ENCODE measurements at places on chromosomes 1 and 21. TPM values are rescaled to one million over a fixed set of nuclear protein-coding genes. Genes with fewer than 3 reads are reported as not detected.

Gene LAPTM5
- 80.1 TPM for total RNA-seq

Gene C2CD4D
- not detected for total RNA-seq

DNA sequence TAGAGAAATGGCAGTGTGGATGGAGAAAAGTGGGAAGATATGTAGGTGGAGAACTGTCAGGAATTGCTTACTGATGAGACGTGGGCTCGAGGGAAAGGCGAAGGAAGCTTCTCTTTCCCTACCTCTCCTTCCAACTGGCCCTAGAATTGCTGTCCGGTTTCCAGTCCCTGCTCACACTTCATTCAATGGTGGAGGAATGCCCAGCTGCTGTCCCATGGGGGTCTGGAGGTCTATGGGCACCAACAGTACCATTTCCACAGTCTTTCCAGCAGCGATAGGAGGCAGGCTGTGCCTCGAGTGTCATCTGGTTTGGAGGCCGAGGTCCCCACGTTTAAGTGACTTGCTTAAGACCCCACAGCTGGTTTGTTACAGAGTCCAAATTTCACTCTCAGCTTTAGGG, 31.5 kb upstream of the CD1D start:
- no peak for DNase-seq

Gene HFM1
- 2.1 TPM for total RNA-seq

DNA sequence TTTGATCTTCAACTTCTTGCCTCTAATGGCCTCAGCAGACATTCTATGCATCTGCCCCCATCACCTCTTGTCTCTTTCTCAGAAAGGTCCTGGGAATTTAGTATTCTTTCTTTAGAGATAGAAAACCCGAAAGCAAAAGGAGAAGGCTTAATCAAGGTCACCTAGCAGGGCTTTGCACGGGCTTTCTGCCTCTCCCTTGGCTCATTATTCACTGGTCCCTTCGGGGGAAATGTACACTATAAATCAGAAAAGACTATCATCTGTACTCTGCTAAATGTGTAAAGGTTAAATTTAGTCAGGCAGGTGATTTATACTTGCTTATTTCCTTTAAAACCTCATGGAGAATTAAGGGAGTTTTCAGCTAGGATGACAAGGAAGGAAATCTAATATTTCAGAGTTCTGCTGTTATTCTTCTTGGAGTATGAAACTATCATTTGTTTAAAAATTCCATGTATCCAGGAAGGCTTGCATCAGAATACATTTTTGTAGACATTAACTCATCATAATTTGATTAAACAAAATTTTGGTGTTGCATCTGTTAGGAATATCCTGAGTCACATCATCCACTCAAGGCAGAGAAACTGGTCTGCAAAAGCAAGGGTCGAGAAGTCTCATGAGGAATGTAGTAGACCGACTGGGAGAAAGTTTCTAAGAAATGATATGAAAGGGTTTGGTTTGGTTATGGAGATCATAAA, 124.6 kb downstream of the GABPA start:
- DNase-seq = no peak

- DNase-seq = no peak
Observed at GRCh38 chr1:157418659-157419058, 133.7 kb downstream of the FCRL5 start.

DNA sequence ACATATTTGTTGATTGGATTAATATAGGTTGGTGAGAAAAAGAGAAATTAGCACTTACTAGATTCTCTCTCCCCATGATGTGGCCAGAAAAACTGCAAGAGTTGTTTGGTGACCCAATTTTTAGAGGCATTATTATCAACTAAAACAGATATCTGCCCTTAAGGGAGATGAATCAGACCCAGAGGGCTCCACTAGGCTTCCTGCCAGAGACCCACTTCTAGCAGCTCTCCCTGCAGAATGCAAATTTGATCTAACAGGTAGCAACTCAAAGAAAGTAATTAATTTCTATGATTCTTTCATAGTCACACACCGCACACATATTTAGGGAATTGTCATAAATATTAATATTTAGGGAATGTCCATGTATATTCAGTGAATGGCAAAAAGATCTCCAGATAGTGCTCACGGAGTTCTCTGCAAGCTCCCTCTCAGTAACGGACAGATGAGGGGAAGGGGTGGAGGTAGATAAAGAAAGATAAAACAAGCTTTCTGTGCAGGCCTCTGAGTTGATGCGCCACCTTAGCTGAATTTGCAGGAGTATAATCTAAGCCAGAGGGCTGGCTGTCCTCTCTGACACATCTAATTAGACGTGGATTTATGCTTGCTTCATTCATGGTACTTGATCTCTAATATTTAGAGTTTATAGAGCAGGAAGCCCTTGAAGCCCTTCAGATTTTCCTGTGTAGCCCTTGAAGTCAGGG, 84.1 kb upstream of the CCDC190 start:
- DNase-seq = no peak

GRCh38 chr1:7298145-7298544, 473.0 kb upstream of the VAMP3 start:
- no peak for DNase-seq

- no peak for DNase-seq
Observed at GRCh38 chr21:35222021-35222420, 172.9 kb upstream of the RUNX1 start.

Gene RHOC
- total RNA-seq = 297 TPM

- no peak for DNase-seq
Observed at GRCh38 chr21:38181096-38181495, 75.7 kb upstream of the KCNJ15 start.

Gene MCOLN3
- 0.46 TPM for total RNA-seq

- DNase-seq = peak; percentile 17
Observed at GRCh38 chr1:223492044-223492443, 98.8 kb downstream of the CCDC185 start.

DNA sequence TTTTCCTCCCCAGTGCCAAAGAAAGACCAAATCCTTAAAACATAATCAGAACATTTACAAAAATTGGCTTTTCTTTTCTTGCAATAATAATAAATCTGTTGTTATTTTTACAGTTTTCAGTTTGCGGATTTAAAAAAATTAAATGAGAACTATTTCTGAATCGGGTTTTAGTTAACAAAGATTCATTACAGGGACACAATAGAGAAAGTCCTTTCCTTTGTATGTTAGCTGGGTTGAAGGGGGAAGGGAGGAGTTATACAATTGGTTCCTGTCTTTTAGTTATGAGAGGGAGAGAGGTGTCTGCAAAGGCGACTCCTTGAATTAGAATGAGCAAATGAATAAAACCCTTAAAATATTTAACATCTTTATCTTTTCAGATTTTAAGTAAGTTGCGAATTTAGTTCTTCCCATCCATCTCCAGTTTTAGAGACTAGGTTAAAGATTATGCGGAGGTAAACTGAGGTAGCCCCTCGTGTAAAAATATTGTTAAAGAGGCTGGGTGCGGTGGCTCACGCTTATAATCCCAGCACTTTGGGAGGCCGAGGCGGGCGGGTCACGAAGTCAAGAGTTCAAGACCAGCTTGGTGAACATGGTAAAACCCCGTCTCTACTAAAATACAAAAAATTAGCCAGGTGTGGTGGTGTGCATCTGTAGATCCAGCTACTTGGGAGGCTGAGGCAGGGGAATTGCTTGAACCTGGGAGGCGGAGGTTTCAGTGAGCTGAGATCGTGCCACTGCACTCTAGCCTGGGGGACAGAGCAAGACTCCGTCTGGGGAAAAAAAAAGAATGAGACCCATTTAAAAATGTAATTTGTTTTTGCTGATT, 3.9 kb downstream of the SPEN start:
- no peak for DNase-seq
